ENCODE measurements at places on chromosomes 6 and 20.

DNA sequence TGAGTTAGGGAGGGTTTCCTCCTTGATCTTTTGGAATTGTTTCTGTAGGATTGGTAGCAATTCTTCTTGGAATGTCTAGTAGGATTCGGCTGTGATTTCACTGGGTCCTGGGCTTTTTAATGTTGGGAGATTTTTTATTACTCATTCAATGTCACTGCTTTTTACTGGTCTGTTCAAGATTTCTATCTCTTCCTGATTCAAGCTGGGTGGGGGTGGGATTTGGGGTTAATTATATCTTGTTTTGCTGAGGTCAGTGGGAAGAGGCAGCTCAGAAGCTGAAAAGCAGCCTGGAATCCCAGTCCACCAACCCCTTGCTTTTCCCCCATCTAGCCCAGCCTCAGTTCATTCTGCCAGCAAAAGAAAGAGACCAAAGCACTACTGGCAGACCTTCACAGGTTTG, 39.6 kb downstream of the SUMO4 start:
- no peak for DNase-seq

GRCh38 chr6:83417880-83418663, 12.8 kb downstream of the ME1 start:
- no peak for DNase-seq

GRCh38 chr6:45272626-45273025, 55.5 kb upstream of the RUNX2 start:
- no peak for DNase-seq

DNA sequence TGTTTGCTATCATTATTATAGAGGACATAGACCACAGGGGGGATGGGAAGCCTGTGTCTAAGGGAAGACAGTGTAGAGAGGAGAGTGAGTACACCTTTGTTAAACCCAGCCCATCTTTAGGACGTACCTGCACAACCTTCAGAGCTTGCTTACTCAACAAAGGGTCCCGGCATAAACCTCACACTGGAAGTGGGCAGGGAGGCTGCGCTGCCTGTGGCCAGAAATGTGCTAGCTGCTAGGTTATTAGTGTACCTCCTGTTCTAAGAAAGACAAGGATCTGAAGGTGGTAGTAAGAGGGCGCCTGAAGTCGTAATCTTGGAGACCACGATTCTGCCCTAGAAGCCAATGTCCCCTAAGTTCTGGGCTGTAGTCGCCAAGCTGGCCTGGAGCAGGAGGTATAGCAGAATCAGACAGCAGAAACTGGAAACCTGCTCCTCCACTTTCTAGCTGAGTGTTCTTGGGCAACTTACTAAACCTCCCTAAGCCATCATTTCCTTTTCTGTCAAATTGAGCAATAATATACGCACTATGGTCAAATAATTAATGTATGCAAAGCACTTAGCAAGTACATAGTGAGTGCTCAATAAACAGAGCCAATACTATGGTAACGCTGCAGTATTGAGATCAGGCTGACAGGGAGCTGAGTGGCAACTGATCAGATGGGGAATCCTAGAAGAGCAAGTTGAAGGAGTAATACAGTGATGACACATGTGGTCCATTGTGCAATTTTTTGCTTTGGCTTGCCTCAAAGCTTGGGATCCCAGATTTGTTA, 16.8 kb upstream of the AKIRIN2 start:
- DNase-seq, result no peak

DNA sequence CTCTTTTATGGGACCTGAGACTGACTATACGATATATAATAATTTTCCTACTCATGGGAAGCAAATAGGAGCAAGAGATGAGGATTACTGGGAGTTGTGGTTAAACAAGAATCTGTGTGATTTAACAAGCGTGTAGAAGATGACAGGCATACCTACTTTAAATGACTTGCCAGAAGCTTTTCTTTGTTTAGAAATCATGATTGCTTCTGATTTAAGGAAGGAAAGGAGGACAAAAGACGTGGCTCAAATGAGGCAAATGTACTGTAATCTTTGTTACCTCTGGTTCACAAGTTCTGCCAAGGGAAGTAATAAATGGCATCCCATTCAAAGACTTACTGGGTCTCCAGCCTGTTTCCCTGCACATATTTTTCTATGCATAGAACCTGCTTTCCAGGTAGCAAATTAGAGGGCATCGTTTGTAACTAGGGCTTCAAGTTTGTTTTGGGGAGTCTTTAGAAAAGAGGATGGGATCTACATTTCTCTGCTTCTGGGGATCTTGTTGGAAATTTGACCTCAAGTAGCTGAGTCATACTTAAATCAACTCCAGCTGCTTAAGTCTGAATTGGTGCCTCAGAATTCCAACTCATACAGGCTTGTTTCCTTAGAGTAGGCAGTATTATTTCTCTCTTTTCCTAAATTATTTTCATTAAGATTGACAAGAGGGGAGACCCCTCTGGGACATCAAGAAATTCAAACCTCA, 2.9 kb upstream of the TRMT11 start:
- no peak for DNase-seq

- no peak for DNase-seq
Measured at GRCh38 chr20:49516916-49517804, 34.7 kb upstream of the KCNB1 start.

- no peak for DNase-seq
Measured at GRCh38 chr6:110201151-110201884, 21.1 kb downstream of the CDC40 start.

- DNase-seq, result peak; percentile 33
Measured at GRCh38 chr6:37819802-37820717, 533 bp downstream of the ZFAND3 start.

DNA sequence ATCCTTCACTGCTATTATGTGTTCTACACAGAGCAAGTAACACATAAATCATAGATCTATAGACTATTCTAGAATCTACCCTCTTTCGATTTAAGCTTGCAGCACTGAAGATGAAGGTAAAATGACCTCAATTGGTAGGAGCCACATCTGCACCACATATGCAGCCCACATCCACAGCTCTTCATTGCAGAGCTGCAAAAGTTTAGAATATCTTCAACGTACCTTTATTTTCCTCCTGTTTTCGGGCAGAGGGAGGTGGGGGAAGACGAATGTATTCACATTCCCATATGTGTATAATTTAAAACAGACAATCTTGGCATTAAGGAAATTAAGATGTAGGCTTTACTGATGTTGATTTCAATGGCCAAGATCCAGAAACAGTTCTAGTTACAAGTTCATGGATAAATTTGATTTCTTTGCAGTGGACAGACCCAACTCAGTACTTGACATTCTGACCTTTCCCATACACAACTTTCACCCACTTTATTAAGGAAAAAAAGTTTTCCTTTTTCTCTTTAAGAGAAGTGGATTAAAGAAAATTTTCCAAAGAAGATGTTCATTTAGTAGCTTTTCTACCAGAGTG, 14.0 kb downstream of the EPB41L2 start:
- DNase-seq, result no peak

GRCh38 chr6:30781743-30782424, 37.5 kb upstream of the IER3 start:
- DNase-seq, result no peak

DNA sequence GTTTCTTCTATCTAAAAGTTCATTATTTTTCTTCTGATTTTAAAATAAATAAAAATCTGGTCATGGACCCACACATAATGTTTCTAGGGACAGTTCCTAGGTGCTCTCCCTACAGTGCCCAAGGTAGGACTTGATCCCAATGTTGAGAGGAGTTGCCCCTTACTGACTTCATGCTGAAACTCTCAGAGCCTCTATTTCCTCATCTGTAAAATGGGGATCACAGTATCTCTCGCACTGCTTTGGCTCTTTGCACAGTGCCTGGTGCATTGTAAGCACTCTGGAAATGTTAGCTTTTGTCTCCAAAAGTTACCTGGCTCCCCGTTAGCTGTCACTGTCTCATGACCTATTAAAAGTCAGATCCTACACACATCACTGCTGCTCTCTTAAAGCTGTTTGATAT, 205.5 kb downstream of the TSHZ2 start:
- DNase-seq, result no peak

DNA sequence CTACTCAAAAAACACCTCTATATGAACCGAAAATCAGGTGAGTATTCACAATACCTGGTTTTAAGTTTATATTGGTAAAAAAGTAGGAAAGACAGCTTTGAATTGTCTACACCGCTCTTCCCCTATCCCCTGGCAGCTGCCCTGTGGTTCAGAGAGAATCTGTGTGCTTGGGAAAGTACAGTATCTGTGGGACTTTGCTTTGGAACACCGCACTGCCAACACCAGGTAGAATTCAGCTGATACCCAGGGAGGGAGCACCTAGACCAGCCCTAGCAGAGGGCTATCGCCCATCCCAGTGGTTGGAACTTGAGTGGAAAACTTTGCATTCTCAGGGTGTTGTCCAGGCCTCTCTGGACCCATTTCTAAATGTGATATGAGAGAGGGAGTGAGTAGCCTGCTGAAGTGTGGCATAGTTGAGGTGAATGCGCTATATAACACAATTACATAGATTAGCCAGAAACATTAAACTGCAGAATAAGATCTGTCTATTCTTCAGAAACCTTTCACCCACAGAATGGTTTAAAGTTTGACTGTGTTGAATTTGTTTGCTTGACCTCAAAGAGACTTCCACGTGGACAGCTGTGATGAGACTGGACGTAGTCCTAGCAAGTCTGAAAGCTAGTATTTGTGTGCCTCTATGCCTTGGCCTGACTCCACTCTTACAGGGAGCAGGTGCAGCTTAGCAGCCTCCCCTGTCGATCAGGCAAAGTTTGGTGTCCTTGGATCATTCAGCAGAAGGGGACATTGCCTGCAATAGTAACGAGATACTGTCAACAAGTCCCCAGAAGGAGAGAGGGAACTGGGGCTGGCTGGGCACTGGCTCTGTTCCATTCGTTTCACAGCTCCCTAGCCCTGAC, 11.5 kb upstream of the MPC1 start:
- no peak for DNase-seq

GRCh38 chr6:36019167-36019566, 5.3 kb downstream of the SLC26A8 start:
- no peak for DNase-seq

DNA sequence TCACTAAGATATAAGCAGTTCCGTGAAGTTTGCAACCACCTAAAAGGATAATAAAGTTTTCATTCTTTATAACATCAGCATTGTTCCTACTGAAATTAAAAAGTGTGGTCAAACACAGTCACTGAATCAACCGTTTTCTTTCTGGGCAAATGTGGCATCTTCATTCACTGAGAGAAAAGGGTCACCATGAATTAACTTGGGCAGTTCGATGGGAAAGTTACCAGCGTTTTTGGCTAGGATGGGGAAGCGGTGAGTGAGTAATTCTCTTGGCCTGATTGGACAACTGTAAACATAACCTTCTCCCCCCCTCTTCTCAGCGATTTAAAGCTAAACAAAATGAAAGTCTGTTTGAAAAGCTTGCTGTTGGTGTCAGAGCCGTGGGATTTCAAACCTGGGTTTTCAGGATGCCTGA, 181.8 kb downstream of the SASH1 start:
- DNase-seq, result no peak

DNA sequence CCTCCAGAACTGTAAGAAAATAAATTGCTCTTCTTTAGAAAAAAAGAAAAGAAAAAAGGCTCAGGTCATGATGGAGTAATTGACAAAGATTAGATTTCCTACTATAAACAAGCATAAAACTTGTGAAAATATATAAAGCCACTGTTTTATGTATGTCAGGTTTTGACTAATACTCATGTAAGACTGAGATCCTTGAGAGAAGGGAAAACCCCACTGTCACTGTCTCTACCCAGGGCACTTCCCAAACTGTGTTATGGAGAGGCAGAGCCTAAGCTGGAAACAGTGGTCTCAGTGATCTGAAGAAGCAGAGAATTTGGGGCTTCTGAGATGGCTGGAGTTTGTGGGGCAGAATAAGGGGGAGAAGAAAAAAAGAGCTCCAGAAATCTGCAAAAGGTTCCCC, 7.6 kb downstream of the ACAT2 start:
- DNase-seq, result no peak

DNA sequence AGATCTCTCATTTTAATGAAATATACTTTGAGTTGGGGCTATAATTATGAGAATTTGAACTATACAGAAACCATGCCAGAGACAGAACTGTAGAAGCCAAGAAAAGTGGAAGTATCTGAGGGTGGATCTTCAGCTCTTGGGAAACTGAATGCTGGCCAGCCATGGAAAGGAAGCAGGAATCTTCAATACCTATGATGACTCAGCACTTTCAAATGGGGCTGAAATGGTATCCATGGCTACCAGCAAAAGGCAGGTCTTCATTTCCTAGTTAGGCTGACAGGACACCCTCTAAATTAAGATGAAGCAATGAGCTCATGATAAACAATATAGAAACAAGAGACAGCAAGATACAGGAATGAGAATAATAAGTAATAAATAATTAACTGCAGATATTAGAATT, 171.3 kb downstream of the COL21A1 start:
- DNase-seq, result no peak

DNA sequence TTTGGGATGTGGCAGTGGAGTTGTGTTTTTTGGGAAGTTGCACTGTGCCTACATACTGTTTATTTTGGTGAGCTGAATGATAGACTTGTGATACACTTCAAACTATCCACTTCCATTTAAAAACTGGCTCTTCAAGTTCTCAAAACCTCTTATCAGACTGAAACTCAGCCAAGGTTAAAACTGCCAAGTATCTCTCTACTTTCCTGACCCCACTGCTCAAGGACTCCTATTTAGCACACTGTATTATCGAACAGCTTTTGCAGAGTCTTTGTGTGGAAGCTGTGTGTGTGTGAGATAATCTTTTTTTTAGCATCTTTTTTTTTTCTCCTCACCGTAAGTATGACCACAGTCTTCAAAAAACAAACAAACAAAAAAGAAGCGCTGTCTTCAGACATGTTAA, 21.1 kb downstream of the STX11 start:
- no peak for DNase-seq

DNA sequence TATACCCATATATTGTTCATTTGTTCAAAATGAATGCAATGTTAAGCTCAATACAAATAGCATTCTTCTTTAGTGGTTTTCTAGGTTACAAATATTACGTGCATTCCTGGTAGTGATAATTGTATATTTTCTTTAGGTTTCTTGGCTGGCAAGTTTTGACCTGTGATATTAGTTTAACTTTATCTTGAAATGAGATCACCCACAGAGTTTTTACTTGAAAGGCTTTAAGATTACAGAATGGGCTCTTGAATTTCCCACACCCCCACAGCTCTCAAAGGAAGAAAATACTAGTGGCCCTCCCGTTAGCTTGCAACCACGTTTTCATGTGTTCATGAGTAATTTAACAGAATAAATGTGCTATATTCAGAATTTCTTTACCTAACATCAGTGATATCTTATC, 1315.5 kb upstream of the GJE1 start:
- DNase-seq, result no peak

- DNase-seq, result no peak
Measured at GRCh38 chr20:53739799-53740785, 146.5 kb upstream of the ZNF217 start.

All from activated gamma-delta T cell (primary cell).